Activated CD4-positive, alpha-beta T cell treated with anti-CD3 and anti-CD28 coated beads, Interleukin-2, amount 10 ng/mL, durations not matched to agents 7 days and 5 days (primary cell): ENCODE measurements at places on chromosomes 1 and 21.

DNA sequence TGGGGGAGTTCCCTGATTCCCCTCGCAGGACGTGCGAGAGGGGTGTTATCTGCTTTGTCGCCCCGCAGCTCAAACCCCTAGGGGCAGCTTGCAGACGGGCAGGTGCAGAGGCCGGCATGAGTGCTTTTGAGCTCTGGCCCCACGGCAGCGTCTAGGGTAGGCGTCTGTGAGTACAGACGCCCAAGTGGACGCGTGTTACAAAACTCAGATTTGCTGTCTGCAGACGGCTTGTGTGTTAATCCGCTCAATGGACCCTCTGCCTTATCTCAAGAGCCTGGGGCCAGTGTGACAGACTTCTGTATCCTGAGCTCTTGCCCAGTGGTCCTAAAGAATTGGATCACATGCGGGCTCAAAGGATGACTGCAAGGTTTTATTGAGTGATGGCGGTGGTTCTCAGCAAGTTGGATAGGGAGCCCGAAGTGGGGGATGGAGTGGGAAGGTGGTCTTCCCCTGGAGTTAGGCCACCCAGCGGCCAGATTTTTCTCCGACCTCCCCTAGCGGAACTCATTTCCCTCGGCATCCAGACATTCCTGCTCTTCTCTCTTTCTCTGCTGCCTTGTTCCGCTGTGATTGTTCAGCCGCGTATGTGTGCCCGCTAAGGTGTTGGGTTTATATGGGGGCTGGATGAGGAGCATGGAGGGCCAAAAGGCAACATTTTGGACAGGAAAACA, 9.4 kb downstream of the CFHR4 start:
- no peaks in the 10 kb centered on the region for H3K27me3 ChIP-seq
- DNase-seq: no peak
- H3K4me3 ChIP-seq: no peak overlapping the region
- no peaks in the 10 kb centered on the region for H3K4me1 ChIP-seq
- no peak overlapping the region for H3K27ac ChIP-seq
- no peaks in the 10 kb centered on the region for H3K36me3 ChIP-seq

- no peak for DNase-seq
- H3K27ac ChIP-seq: peak overlapping the region; percentile 32
- peaks cover 9% of the 10 kb centered on the region for H3K27me3 ChIP-seq
- no peaks in the 10 kb centered on the region for H3K4me1 ChIP-seq
- no peaks in the 10 kb centered on the region for H3K36me3 ChIP-seq
Measured at GRCh38 chr1:162191396-162192305, 122.2 kb downstream of the NOS1AP start.

GRCh38 chr1:5481889-5482288, 510.3 kb downstream of the NPHP4 start:
- H3K4me1 ChIP-seq: peaks cover 1% of the 10 kb centered on the region
- no peaks in the 10 kb centered on the region for H3K27me3 ChIP-seq
- peak; percentile 34 for DNase-seq
- no peak overlapping the region for H3K4me3 ChIP-seq
- no peaks in the 10 kb centered on the region for H3K36me3 ChIP-seq

DNA sequence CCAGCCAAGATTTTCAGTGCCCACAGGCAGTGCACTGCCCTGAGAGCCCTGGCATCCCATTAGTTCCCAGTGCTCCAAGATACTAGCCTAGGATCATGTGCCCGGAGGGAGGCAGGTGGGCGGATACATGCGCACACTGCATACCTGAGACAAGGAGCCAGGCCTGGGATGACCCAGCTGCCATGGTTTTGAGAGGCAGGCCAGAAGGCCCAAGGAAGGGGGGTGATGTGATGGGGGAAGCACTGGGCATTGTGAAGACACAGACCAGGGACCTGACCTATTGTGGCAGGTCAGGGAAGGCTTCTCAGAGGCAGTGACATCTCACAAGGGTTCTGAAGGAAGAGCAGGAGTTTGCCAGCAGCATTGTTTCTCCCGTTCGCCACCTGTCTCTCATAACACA, 3.6 kb downstream of the ZC3H12A start:
- H3K36me3 ChIP-seq: peaks cover 70% of the 10 kb centered on the region
- no peaks in the 10 kb centered on the region for H3K27me3 ChIP-seq
- peak overlapping the region; percentile 98 for H3K27ac ChIP-seq
- peaks cover 50% of the 10 kb centered on the region for H3K4me1 ChIP-seq
- peak overlapping the region; percentile 94 for H3K4me3 ChIP-seq
- DNase-seq: no peak

DNA sequence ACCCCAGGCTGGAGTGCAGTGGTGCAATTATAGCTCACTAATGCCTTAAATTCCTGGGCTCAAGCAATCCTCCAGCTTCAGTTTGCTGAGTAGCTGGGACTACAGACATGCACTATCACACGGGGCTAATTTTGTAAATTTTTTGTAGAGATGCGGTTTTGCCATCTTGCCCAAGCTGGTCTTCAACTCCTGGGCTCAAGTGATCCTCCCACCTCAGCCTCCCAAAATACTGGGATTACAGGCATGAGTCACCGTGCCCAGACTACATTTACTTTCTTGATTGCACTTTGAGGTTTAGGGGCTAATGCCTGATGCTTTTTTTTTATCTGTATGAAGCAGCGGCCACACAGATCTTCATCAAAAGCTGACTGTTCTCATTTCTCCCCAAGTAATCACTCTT, 124.6 kb downstream of the KIF26B start:
- no peak for DNase-seq
- no peaks in the 10 kb centered on the region for H3K36me3 ChIP-seq
- H3K27me3 ChIP-seq: no peaks in the 10 kb centered on the region
- H3K4me3 ChIP-seq: no peak overlapping the region
- no peak overlapping the region for H3K27ac ChIP-seq
- H3K4me1 ChIP-seq: no peaks in the 10 kb centered on the region
